ENCODE measurements at places on chromosomes 4 and X.

- DNase-seq = peak; percentile 74
Measured at GRCh38 chr4:575281-576141, 584 bp downstream of the TMEM271 start.

DNA sequence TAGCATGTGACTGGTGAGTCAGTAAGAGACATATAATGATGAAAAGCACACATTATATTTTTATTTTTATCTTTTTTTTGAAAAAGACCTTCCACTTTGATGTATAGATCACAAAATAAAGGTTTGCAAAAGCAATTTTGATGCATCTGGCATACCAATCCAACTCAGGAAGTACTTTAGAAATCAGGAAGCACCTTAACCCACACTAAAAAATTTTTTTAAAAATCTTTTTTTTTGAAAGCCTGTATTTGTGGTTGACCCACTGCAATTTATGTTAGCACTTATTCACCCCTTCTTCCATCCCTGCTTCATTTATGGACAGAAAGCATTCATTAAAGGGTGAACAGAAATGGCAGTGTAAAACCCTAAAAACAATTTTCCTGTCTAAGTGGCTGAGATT lies 16.6 kb downstream of the TMEM255A start:
- no peak for DNase-seq

DNA sequence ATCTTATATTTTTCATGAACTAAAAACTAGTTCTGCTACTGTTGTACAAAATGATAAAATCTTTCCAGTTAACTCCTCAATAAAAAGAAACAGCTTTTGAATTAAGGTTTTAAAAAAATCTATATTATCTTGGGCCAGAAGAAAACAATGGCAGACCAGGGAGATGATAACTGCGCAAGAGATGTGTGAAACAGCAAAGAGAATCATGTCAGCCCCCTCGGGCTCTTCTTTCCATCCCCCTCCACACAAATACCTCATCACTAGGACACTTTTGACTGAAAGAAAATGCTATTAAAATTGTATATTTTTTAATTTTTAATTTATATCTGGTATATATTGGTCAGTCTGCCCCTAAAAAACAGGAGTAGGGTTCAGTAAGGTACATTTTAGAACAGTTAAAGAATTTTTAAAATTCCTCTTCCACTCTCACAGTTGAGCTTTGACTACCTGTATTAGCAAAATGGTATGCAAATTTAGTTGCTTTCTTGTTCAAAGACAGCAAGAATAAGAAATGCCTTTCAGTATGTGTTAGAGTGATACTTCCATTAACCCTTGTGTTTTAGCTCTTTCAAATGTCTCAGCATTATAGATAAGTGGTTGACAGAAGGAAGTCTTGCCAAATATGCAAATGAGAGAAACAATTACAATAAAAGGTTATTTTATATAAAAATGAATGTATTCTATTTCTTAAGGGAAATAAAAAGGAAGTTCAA lies 36.4 kb upstream of the LCORL start:
- no peak for DNase-seq

- no peak for DNase-seq
Measured at GRCh38 chr4:152000518-152000917, 239.7 kb upstream of the GATB start.

- no peak for DNase-seq
Measured at GRCh38 chrX:28649541-28649940, 62.3 kb downstream of the IL1RAPL1 start.

- DNase-seq = no peak
Measured at GRCh38 chr4:139606579-139607501, 50.8 kb upstream of the SETD7 start.

DNA sequence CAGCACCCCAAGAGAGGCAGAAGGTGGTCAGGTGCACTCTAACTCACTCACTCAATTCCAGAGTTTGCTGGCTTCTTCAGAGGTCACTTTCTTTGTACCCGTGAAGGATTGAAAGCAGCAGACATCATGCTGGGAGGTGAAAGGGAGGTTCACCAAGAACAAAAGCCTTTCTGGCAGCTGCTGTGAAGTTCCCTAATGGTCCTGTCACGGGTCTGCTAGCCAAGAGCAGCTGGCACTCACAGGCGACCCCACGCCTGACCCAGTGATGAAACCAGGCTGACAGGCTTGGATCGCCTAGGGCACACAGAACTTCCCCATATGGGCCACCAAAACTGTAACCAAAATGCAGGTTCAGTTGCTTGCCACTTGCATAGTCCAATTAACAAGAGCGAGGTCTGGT lies 11.8 kb downstream of the NUDT11 start:
- no peak for DNase-seq

DNA sequence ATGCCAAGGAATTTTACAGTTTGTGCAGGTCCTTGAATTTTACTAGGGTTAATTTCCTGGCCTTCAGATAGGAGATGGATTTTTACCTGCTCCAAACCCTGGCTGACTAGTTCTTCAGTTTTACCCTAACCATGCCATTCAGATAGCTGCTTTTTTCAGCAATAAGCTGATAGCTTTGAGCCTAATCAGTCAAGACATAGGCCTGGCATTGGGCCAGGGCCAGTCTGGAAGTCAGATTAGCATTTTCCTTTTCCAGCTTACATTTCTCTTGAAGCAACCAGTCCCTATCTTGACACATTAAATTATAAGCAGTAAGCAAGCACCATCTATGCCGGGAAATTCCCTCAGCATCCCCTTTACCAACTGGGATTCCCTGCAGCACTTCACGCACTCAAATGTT lies 177.1 kb downstream of the ADGRA3 start:
- DNase-seq = no peak

- peak; percentile 22 for DNase-seq
Measured at GRCh38 chrX:68018248-68019203, 414.8 kb downstream of the OPHN1 start.

DNA sequence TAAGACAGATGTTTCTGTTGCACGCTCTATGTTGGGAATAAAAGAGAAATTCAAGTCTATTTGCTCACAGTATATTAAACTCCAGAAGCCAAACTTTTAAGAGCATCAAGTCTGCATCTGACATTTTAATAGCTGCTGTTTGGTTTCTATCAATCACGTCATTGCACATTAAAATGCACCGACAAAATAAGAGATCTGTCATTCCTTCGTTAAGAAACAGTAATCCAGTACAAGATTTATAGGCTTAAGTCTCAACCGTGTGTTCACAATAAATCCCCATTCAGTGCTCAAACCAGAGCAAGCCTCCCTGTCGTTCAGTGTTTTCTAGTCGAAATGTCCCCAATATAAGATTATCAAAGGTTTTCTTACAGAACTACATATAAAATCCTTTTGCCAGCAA lies 89.0 kb upstream of the BMPR1B start:
- DNase-seq = no peak

GRCh38 chr4:132169660-132170059 lies 979.4 kb upstream of the PCDH10 start:
- no peak for DNase-seq

- DNase-seq = no peak
Measured at GRCh38 chr4:87409420-87409939, 12.9 kb upstream of the NUDT9 start.

- no peak for DNase-seq
Measured at GRCh38 chr4:3044870-3045819, 29.2 kb downstream of the HTT-AS start.

- no peak for DNase-seq
Measured at GRCh38 chr4:16027626-16028025, 56.2 kb downstream of the PROM1 start.

- DNase-seq = no peak
Measured at GRCh38 chr4:157911662-157912061, 261.2 kb downstream of the GASK1B start.

GRCh38 chr4:105934386-105934785 lies 39.1 kb downstream of the NPNT start:
- no peak for DNase-seq

DNA sequence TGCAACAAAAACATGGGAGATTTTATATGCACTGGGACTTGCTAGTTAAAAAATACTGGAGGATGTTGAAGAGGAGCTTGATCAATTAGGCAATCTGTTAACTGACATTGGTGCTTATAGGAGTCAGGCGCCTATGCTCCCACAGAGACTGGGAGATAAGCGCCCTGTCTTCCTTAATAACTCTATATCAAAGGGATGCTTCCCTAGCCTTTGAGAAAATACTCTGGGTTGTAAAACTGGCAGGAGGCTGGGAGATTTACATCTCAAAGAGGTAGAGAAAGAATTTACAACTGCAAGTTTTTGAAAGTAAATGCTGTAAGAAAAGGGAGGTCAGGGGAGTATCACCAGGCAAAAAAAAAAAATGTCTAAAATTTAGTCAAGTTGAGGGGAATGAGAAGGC lies 325.4 kb downstream of the PCDH10 start:
- no peak for DNase-seq

GRCh38 chr4:44425614-44426208 lies 22.9 kb downstream of the KCTD8 start:
- peak; percentile 59 for DNase-seq

DNA sequence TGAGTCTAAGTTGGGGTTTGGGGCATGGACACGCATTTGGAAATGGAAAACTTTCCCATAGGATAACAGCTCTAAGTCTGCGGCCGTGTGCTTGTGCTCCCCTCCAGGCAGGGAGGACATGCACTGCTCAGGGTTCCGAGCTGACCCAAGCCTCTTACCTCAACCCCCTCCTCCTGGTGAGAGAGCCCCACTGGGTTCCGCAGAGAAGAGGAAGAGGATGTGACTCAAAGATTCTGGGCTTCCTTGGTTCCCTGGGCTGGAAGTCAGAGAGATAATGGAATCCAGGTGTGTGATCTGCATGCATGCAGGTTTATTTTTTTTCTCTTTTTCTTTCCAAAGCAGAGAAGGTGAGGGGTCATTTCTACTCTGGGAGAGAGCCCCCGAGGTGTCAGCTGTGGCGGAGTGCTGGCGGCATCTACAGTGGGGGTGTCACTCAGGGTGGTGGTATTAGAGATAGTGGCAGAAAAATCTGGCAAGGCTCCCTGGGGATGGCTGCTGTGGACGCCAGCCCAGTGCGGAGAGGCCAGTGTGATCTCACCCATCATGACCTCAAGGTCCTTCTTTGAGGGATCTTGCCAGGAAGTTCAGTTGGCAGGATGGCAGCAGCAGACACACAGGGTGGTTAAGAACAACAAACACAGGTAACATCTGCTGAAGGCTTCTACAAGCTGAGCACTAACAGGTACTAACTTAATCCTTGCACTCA lies 168.7 kb upstream of the HAND2 start:
- DNase-seq = no peak

DNA sequence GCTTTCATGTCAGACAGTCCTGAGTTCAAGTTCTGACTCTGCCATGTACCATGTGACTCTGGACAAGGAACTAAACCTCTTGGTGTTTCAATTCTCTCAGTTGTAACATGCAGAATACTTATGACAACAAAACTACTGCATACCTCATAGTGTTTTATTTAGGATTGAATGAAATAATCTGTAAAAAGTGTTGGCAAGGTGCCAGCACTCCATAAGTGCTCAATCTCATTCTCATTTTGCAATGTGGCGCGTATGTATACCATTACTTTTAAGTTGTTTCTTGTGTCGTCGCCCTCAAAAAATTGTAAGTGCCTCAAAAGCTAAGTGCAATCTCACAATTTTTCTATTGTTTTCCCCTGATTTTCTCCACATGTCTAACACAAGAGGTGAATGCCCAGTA lies 62.5 kb downstream of the IGSF1 start:
- no peak for DNase-seq

GRCh38 chr4:6884341-6884870 lies 25.2 kb upstream of the TBC1D14 start:
- peak; percentile 46 for DNase-seq

DNA sequence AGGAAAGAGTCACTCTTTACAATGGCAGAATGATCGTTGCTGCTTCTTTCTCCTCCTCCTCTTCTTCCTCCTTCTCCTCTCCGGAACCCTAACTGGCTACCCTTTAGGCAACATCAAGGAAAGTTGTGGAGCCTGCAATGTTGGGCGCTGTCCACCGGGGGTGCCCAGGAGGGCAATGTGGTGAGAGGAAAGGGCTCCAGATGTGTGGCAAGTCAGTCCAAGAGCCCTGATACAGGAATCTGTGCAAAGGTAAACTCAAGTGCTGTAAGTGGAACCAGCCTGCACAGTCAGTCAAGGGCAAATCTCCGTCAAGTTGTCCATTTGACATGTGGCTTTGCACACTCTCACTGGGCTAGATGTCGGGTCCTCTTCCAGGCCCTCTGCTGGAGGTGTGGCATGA lies 2.8 kb downstream of the RTL5 start:
- peak; percentile 42 for DNase-seq

- DNase-seq = no peak
Measured at GRCh38 chr4:135365065-135365464, 1163.5 kb upstream of the PABPC4L start.

DNA sequence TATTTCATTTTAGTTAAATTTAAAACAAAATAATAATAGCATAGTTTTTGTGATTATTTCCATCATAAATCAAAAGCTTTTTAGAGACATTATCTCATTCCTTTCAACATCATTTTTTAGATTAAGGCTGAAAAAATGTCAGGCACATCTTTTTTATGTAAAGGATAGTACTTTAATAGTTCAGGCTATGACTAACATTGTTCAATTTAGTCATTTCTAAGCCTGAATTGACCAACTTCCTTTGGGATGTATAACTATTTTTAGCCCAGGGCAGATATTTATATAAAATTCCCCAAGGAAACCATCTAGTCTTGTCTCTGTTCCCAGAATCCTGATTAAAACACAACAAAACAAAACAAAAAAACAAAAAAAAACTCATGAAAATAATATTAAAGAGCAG lies 145.6 kb upstream of the PCDH18 start:
- DNase-seq = no peak

GRCh38 chr4:185238215-185238681 lies 28.9 kb downstream of the SNX25 start:
- DNase-seq = no peak

DNA sequence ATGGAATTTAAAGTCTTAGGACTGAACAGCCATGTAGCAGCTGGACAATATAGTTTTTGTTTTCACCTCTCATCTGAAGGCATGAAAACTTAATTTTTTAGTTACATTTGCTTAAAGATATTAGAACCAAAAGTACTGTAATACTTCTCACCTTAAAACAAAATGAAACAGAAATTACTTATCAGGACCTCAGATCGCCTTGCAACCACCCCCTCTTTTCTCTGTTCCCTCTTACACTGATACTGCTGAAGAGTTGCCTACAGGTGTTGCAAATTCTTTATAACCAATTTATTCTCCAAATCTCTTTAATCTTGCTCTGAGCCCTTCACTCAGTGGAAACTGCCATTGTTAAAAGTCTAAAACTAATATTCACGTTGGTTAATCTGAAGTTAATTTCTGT lies 145.0 kb downstream of the SPCS3 start:
- DNase-seq = no peak

GRCh38 chr4:53605783-53606182 lies 14.5 kb upstream of the LNX1 start:
- DNase-seq = no peak

- DNase-seq = no peak
Measured at GRCh38 chr4:147717878-147718277, 14.0 kb upstream of the ARHGAP10 start.

GRCh38 chrX:23742174-23742696 lies 841 bp downstream of the ACOT9 start:
- DNase-seq = no peak

DNA sequence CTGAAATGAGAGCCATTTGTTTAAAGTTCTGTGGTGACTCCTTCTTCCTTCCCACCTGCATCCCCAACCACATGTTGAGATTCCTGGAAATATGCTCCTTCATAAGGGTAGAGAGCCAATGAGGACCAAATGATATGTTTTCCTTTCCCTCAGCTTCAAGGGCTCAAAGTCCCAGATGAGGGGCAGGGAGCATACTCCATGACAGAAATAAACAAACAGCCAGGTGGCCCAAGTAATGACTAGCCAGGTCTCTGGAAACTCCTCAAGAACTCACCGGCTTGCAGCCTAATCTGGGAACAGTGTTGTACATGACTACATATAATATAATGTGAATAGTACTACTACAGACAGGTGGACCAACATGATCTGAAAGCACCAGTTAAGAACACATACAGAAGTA lies 392.3 kb downstream of the PACRGL start:
- DNase-seq = no peak
